ENCODE measurements at places on chromosomes 7 and 10.

DNA sequence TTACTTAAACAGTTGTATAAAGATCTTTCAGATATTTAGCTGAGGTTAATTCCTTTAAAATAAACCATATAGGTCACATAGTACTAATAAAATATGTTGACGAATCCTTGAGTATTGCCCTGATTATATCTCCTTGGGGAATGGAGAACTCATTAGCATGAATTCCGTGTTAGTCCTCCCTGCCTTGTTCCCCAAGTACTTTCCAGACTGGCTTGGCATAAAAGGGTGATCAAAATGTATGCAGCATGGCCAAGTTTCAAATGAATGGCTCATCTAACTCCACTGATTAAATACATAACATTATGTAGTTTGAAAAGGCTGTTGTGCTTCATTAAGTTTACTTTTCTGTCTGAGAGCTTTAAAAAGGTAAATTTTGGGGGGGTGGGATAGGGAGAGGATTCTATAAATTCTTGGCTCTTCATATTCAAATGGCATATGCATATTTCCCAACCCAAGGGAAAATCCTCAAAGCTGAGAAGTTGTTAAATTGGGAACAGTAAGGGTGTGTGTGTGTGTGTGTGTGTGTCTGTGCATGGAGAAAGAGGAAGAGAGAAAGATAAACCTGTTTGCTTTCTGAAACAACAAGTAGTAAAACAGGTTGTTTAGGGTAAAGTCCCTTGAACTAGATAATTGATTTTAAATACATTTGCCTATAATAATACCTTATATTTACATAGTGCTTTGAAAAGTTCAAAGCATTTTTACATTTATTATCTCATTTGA is 4.8 kb upstream of the ADD3 start:
- no peak for DNase-seq

GRCh38 chr10:77105761-77106221 is 531.8 kb downstream of the KCNMA1 start:
- no peak for DNase-seq

- no peak for DNase-seq
Measured at GRCh38 chr10:94859086-94859485, 79.4 kb upstream of the CYP2C9 start.

DNA sequence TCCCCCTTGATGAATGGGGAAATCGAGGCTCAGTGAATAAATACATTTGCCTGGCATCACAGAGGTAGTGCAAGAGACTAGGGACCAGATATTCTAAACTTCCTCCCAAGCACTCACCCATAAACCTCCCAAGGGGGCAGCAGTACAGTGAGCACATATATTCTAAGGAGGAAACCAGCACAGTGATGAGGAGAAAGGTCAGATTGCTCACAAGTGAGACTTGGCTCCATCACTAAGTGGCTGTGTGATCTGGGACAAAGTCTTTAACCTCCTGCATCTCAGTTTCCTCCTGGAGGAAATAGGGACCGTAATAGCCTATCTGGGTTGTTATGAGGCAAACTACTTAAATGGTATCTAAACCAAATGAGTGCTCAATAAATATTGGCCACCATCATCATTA is 4.3 kb downstream of the PLXNA4 start:
- DNase-seq = no peak

- DNase-seq = no peak
Measured at GRCh38 chr10:81918766-81919165, 43.8 kb downstream of the NRG3 start.

GRCh38 chr10:131792011-131792651 is 108.7 kb upstream of the PPP2R2D start:
- no peak for DNase-seq

DNA sequence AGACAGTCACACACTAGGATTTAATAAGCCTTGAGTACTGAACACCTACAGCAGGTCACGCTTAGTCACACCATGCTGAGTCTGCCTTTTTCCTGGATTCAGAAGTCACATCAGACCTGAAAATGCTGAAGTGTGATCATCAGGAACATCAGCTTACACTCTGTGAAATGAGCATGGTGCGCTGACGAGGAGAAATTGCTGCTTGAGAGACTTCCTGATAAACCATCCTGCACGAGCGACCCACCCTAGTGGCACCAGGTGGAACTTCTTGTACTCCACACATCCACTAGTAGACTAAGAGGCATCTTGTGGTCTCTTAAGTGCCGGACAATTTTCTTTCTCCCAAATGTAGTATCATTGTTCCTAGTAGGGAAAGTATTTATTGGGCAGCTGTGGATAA is 51.8 kb upstream of the MRLN start:
- peak; percentile 55 for DNase-seq

- no peak for DNase-seq
Measured at GRCh38 chr10:31075434-31075833, 43.8 kb upstream of the ZNF438 start.

- no peak for DNase-seq
Measured at GRCh38 chr7:87448388-87448787, 27.1 kb downstream of the ABCB4 start.

- DNase-seq = no peak
Measured at GRCh38 chr10:51800121-51800520, 100.7 kb upstream of the CSTF2T start.

- peak; percentile 94 for DNase-seq
Measured at GRCh38 chr10:124145109-124145870, 51.9 kb upstream of the CHST15 start.

GRCh38 chr10:124342136-124342820 is 76.4 kb downstream of the OAT start:
- no peak for DNase-seq

- DNase-seq = no peak
Measured at GRCh38 chr7:141184532-141185190, 110.8 kb downstream of the TMEM178B start.

GRCh38 chr7:151436446-151437158 is 3.3 kb downstream of the CRYGN start:
- no peak for DNase-seq

DNA sequence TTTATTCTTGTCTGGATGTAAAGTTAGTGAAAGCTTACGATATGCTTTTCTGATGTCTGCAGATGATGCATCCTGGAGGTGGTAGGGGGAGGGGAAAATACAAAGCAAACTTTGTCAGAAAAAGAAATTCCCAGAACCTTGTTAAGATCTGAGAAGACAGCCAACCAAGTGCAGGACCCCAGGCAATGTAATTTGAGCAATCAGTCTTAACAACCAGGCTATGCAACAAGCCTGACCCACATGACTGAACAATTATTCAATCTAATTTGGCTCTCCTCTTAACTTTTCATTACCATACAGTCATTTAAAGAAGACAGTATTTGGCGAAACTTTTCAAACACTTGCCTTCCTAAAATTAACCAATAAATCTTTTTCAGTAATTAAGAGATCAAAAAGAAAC is 74.5 kb downstream of the DNAJC1 start:
- DNase-seq = no peak

DNA sequence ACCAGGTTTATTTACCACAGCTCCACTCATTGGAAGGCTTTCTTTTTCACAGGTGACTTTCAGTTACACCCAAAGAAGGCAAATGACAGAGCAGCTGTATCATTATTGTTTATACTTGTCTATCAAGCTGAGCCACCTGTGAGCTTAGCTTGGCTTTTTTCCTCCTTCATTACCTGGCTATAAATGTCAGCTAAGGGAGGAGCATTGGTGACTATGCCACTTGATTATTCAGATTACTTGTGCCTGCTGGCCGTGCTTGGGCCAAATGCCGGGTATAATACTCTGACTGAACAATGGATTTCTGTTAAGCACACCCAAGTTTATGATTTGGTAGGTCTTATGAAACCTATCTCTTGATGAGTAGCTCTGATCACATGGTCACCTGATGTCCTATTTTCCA is 9.9 kb upstream of the GNAT3 start:
- DNase-seq = no peak

DNA sequence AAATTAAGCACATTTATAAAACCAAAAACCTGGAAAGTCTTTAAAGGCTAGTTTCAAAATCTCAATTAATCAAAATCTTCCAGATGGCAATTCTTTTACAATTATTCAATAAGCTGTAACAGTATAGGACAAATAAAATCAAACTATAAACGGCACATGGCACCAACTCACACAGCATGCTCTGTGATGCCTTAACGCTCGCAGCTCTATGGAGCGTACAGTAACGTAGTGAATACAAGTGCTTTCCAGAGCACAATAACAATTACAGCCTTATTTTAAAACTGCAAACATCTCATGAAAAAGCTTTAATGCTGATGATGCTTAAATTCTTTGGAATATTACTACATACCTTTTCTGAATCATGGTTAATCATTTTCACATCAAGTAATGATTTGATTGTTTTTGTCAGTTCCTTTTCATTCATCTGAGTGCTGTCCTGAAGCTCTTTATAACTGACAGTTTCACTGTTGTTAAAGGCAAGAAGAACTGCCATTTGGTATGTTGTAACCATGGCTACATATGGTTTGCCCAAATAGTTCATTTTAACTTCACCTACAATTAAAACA is 74.2 kb downstream of the CUL2 start:
- DNase-seq = no peak

DNA sequence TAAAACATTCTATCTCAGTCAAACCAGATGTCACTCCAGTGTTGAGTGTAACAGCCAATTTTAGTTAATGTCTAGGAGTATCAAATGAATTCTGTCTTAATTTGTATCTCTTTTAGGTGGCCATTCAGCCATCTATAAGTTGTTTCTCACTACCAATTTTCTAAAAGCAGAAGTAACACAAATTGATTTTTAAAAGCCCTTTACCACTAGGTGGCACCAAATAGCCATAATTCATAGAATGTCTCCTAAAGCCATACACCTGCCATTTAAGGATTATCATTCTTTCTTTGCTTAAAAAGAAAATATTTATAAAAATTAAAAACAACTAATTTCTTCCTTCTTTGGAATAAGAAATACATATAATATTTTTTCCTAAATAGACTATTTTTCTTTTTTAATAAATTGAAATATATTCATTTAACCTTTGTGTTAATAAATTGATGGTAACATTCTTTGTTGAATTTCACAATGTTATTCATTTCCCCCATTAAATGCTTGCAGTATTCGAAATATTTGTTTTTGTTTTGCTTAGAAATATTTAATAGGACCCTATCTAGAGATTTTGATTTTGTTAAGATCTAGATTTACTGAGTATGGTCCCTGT is 107.8 kb upstream of the PPP1R3A start:
- peak; percentile 71 for DNase-seq

- DNase-seq = peak; percentile 76
Measured at GRCh38 chr10:62264702-62265436, 3.8 kb downstream of the RTKN2 start.

DNA sequence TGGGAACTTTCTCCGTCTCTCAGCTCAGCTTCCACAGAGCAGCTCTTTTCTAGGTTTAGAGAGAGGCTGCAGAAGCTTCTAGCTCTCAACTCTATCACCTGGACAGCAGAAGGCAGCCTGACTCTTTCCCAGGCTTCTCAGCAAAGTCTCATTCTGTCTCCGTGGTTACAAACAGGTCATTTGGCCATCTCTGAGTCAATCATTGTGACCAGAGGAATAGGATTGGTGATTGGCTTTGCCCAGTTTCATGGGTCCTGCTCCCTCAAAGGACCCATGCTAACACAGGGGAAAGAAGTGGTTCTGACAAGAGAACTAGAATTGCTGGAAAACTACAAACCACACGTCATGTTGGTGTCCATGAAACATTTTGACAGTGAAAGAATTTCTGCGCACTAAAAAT is 43.6 kb downstream of the PRR15 start:
- DNase-seq = no peak

DNA sequence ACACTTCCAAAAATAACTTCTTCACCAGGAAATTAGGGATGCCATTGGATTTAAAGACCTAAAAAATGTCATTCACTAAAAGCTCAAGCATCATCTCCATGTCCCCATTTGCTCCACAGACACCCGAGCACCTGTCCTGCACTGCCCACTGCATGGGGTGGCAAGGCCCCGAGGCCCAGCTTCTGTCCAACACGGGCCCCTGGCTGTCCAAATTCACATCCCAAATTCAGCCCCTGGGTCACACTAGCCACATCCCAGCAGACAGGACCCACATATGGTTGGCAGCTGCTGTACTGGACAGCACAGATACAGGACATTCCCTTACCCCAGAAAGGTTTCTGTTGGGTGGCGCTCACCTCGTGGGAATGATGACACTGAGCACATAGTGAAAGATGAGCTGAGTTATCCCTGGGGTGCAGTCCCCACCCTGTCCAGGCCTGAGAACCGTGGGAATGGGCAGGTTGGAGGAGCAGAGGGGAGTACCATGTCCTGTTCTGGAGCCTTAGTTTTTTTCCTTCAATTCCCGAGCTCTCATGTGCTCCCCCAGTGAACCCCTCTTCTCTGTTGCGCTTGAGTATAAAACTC is 55.3 kb downstream of the CSGALNACT2 start:
- DNase-seq = no peak

DNA sequence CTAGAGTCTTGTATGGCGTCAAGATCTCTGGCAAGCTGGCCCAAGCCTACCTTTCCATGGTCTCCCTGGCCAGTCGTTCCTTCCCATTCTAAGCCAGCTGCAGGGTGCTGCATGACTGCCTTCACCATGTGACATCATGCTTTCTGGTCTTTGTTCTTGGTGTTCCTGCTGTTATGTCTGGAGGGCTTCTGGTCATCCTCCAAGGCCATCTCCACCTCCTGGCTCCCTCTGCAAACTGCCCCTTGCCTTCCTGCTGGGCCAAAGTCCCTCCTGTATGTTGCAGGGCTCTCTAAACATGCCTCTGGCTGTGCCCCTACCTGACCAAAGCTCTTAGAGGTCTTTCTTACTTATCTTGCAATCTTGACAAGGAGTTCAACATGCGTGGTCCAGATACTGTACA is 44.4 kb upstream of the SHH start:
- no peak for DNase-seq

DNA sequence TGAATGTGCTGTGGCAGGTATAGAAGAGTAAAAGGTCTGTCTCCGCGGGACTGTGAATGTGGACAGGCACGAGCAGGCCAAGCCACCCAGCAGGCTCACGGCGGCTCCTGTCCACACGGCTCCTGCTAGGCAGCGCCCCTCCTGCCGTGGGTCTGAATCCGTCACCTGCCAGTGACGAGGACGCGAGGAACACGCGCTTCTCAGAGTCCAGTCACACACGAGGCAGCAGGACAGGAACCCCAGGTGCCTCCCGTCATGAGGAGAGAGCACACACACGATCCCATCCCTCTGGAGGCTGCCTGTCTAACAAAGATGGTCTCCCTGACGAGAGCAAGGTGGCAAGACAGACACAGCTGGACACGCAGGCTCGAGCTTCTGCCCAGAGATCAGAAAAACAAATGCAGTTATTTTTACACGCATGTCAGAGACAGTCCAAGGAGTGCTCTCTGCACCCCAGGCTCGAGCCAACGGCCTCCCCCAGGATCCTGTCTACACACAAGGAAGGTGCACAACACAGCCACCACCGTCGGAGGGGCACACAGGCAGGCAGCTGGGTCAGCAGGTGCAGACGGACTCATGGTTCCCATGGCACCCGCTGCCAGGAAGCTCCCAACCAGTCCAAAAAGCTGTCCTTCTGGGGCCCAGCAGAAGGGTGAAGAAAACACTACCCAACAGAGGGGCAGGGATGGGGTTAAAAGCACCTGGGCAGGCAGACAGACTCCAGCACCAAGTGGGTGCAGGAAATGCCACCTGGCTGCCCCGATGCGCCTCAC is 103.2 kb downstream of the MAD1L1 start:
- no peak for DNase-seq
